ENCODE measurements at places on chromosomes 4 and X. TPM values are rescaled to one million over a fixed set of nuclear protein-coding genes. Genes with fewer than 3 reads are reported as not detected.

- DNase-seq: no peak
Measured at GRCh38 chr4:2954358-2955185, 8.6 kb downstream of the NOP14 start.

DNA sequence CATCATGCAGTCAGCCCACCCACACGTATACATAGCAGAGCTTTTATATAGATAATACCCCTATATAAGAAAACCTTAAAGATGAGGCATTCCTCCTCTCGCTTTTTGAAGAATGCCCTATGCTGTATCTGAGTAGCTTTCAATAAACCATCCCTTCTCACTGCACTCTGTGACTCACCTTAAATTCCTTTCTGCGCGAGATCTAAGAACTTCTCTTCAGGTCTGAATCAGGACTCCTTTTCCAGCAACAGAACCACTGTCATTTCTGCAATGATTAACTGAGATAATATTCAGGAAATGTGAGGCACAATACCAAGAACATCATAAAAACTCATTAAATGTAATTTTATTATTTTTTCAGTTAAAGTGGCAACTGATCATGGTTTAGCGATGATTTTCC is 76.4 kb upstream of the DCLK2 start:
- no peak for DNase-seq

DNA sequence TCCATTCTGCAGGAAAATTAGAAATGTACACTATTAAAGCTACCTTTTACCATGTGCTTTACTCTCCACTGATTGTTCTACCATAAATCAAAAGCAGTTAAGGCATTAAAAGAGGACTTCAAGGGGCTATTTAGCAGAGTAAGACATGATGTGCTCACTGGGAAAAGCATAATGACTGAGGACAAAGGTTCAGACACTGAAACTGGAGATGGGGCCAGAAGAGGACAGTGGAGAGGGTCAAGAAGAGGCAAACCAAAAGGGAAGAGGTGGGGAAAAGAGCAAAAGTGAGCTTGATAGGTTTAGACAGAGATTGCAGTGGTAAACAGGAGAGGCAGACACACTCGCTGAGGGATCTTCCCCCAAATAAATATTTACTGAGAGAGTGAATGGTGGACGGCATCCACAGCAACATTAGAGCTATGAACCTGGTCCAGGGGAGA is 23.8 kb downstream of the SH3RF1 start:
- no peak for DNase-seq

GRCh38 chrX:71235482-71235881 is 12.5 kb downstream of the GJB1 start:
- DNase-seq: no peak

- no peak for DNase-seq
Measured at GRCh38 chrX:41737065-41737464, 13.1 kb downstream of the GPR82 start.

GRCh38 chr4:45831692-45832091 is 292.2 kb downstream of the GABRG1 start:
- no peak for DNase-seq

GRCh38 chrX:115491766-115492165 is 69.2 kb upstream of the PLS3 start:
- no peak for DNase-seq

DNA sequence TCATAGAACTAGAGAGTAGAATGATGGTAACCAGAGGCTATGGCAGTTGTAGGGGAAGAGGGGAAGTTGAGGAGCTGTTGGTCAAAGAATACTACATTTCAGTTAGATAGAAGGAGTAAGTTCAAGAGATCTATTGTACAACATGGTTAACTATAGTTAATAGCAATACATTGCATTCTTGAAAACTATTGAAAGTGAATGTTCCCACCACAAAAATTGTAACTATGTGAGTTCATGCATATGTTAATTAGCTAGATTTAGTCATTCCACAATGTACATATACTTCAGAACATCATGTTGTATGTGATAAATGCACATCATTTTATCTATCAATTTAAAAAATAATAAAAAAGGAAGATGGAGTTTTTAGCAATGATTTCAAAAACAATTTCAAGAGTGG is 125.3 kb upstream of the IL15 start:
- DNase-seq: no peak

GRCh38 chrX:53445977-53446376 is 11.8 kb upstream of the HSD17B10 start:
- no peak for DNase-seq

- DNase-seq: no peak
Measured at GRCh38 chr4:188268131-188268908, 129.1 kb downstream of the TRIML1 start.

DNA sequence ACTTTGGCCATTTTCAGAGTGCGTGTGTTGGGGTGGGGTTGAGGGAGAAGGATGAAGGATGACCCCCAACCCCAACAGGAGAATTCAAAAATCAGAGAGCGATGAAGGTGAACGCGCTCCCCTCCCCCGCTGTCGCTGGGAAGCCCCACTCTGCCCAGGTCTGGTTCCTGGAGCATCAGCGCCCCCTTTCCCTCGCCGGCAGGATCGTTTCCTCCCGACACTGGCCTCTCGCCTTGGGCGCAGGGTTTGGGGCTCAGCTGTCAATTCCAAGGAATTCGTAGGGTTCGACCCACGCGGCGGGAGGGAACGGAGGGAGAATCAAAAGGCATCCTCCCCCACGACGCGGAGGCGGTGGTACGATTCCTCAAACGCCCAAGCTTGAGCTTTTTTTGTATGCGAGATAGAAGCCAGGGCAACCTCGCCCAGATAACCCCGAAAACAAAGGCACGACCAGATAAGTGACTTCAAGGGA is 1.0 kb upstream of the PDGFRA start:
- DNase-seq: peak; percentile 68

DNA sequence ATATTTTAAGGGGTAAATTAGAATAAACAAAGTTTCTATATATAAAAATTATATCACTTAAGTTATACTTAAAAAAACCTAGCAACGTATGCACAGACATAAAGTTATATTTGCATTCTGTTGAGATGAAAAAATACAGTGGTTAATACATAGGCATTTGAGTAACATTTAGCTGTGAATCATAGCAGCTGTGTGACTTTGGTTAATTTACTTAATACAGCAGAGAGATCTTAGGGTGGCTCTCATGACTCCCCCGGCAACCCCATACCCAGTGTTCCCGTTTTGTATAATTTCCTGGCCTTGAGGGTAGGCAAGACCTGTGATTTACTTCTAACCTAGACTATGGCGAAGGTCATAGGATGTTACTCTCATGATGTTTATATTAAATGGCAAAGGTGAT is 504.8 kb downstream of the INPP4B start:
- no peak for DNase-seq

DNA sequence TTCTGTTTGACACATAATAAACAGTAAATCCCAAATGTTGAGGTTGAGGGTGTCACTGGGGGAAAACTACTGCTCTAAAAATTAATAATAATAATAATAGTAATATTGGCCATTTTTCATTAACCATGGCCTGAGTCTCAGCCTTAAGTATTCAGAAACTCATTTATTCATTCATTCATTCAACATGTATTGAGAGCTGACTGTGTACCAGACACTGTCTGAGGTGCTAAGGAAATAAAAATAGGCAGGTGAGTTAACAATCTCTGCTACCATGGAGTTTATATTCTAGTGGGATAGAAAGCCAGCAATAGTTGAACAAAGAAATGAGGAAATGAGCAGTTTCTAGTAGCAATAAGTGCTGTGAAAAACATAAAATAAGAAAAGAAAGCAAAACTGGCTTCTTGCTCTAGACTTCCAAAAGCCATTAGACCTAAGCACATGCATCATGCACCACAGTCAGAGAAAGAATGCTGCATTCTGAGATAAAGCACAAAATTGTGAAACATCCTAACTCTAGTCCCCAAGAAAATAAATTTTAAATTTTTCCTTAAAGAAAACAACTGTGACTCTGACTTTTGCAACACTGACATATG is 278.7 kb downstream of the RCHY1 start:
- DNase-seq: no peak

- no peak for DNase-seq
Measured at GRCh38 chrX:86014421-86014820, 32.9 kb downstream of the CHM start.

DNA sequence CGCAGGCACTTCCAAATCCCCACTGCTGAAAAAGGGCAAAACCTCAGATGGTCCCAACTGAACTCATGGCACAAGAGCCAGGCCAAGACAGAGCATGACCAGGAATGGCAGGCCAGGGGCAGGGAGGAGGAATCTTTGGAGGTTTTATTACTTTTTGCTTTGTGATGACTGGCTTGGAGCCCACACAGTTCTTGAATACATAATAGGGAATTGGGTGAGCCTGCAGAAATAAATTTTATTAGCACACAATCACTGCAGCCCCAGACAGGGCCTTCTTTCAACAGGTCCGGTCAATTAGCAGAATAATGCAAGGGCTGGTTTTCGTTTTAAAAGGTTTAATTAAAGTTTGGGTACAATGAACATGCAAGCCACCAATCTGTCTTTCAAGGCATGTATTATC is 23.4 kb upstream of the MAMLD1 start:
- no peak for DNase-seq

DNA sequence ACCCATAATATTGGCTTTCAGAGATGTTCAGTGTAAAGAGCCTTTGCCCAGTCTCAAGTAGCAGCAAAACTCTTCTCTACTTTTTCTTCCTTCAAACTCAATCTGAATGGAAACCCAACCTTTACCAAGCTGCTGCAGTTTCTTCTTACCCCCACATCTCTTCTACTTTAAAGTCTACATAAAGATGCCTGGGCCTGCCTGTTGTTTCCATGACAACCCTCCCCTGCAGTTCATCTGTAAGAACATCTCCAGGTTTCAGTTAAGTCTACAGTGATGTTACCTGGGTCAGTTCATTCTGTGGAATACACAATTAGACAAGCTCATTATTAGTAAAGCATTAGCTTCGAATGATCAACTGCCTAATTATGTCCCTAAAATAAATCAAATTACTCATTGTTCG is 81.4 kb downstream of the SPANXN3 start:
- no peak for DNase-seq

- no peak for DNase-seq
Measured at GRCh38 chr4:152961773-152962115, 25.6 kb downstream of the FHDC1 start.

DNA sequence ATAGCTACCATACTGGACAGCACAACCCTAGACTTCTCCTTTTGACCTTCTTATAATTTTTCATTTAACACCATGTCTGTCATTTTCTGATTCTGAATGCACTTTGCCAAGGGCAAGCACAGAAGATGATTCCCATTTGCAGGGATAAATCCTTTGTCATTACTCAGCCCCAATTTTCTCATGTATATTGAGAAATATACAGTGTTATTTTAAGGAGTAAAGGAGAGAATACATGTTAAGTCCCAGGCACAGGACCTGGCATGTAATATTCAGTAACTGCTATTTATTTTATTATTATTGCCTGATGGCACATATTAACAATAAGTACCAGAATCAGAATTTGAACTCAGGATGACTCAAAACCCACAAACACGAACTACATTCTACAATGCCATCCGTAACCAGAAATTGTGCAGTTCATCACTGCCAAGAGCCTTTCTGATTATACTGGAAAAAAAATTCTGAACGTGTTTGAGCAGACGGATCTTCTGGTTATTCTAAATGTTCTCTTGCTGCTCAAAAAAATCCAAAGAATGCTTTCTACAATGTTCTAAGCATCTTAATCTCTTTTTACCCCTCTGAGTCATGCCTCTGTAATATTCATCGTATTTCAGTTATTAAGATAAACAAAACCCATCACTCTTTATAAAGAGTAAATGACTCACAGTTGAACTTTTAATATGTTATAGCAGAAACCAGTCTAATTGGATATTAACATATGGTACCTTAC is 170.0 kb downstream of the MID1 start:
- no peak for DNase-seq

DNA sequence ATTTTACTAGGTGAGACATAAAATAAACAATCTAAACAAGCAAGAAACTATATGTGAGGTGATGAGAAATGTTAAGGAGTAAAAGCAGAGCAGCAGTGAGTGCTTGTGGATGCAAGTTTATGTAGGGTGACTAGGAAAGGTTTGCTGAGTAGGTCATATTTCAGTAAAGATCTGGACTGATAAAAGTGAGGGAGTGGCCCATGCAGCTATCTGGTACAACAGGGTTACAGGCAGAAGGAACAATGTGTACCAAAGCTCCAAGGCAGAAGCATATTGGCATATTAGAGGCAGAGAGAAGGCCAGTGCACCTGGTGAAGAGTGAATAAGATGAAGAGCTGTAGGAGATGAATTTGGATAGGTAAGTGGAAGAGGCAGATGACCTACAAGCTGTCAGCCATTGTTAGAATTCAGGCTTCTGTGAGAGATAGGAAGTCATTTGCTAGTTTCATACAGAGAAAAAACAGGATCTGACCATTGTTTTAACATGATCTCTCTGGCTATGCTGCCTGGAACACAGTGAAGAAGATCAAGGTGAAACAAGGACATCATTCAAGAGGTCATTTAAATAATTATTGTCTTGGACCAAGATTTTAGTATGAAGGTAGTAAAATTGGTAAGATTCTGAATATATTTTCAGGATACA is 274.6 kb downstream of the ANKRD50 start:
- DNase-seq: no peak

- DNase-seq: no peak
Measured at GRCh38 chr4:135732448-135732847, 1530.9 kb upstream of the PABPC4L start.

- DNase-seq: no peak
Measured at GRCh38 chrX:27598312-27598711, 8.2 kb downstream of the DCAF8L2 start.

DNA sequence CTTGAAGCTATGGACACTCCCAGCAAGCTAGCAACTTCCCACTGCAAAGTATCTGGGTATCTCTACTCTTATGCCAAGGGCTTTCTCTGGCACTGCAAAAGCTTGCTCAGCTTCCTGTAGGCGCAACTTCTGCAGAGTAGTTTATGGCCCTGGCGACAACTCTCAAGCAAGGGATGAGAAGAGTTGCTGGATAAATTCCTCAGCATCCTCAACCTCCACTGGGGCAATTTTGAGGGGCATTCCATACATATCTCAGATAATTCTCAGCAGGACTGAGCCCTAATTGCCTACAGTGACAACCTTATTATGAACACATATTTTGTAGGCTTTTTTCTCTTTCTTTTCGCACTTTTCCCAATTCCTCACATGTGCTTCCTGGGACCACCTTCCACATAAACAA is 31.2 kb upstream of the TAB3 start:
- no peak for DNase-seq

GRCh38 chrX:109049903-109050302 is 313.5 kb upstream of the IRS4 start:
- DNase-seq: no peak

- no peak for DNase-seq
Measured at GRCh38 chr4:78951862-78952472, 12.7 kb upstream of the PAQR3 start.

- DNase-seq: no peak
Measured at GRCh38 chrX:134868771-134869495, 121.9 kb upstream of the SMIM10 start.

- no peak for DNase-seq
Measured at GRCh38 chr4:1767770-1768366, 25.2 kb upstream of the FGFR3 start.

Gene REPS2
- 13.1 TPM for total RNA-seq

Gene RS1
- not detected for total RNA-seq

Gene ERAS
- 0.73 TPM for total RNA-seq

Gene ADH1C
- total RNA-seq: 8.8 TPM

Gene TRIM60
- total RNA-seq: not detected

Gene SLC9A7
- 28.1 TPM for total RNA-seq

Gene RAB41
- not detected for total RNA-seq

Gene CXCL8
- 2.6 TPM for total RNA-seq

Gene NEXMIF
- total RNA-seq: 0.64 TPM

Gene GAGE13
- not detected for total RNA-seq

Gene VCX
- total RNA-seq: not detected

Gene UNC5C
- 20.9 TPM for total RNA-seq

Gene TMSB15B
- 5.6 TPM for total RNA-seq

Gene NPFFR2
- total RNA-seq: 0.29 TPM

Gene CCKAR
- not detected for total RNA-seq

Gene EGF
- 15.5 TPM for total RNA-seq
